ENCODE measurements at places on chromosomes 3 and 15.

- no peak for DNase-seq
Observed at GRCh38 chr3:38516669-38517068, 20.5 kb downstream of the EXOG start.

- DNase-seq, result no peak
Observed at GRCh38 chr3:114669614-114670013, 375.8 kb downstream of the TIGIT start.

- no peak for DNase-seq
Observed at GRCh38 chr3:152508705-152509104, 240.0 kb downstream of the MBNL1 start.

DNA sequence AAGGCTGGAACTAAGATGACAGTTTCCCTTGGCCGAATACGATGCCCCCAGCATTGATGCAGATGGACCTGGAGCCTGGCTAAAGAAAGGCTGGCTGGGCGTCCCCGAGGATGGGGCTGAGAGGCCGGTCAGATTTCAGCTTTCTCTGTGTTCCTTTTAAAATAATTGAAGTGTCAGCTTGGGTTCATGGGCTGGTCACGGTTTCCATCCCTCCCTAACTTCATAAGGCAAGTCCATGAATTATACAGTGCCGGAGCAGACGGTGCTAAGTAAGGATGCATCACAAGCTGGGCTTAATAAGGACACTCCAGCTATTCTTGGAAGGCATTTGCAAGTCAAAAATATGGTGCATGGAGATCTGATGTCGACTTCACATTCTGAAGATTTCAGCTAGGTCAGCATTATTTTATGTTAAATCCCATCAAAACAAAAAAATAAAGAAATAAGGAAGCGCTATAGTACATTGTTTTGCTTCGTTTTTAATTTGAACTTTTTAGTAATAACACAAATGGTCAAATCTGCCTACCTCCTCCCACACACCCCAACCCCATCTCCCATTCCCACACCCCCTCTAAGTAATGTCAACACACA, 220.8 kb downstream of the RPLP1 start:
- DNase-seq, result no peak

GRCh38 chr3:172203522-172204258, 164.3 kb downstream of the FNDC3B start:
- no peak for DNase-seq

DNA sequence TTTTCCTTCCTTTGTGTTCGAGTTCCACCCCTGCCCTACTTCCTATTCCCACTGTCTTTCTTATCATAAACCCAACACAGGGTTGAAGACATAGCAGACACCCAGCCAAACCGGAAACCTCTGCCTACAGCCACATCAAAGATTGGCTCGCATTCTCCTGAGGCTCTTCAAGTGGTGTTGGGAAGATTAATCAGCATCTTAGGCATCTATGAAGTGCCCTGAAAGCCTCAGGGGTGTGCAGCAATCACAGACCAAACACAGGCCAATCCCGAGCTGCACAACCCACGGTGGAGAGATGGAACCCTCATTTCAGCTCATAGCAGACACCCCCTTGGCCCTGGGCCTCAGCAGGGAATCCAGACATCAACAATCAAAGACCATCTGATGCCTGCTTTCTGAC, 255.9 kb downstream of the XXYLT1 start:
- no peak for DNase-seq

- no peak for DNase-seq
Observed at GRCh38 chr3:135694142-135694541, 271.4 kb upstream of the PPP2R3A start.

GRCh38 chr3:111676211-111677006, 81.3 kb upstream of the ZBED2 start:
- DNase-seq, result no peak

GRCh38 chr15:39453620-39454019, 127.3 kb upstream of the THBS1 start:
- DNase-seq, result no peak

DNA sequence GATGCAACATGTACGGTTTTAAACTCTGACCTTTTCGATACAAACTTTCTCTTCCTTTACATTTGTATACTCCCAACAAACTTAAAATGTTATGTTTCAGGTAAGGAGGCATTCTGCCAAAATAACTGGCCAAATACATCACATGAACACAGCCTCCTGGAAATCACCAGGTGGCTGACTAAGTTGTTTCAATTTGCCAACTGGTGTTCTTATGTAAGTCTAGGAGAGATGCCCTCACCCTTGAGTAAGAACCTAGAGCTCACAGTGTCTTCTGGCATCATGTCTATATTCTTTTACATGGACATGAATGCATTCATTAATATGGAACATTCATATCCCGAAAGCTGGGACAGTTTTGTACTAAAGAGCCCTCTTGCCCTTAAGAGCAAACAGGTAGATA, 341.1 kb upstream of the NR2F2 start:
- DNase-seq, result no peak

DNA sequence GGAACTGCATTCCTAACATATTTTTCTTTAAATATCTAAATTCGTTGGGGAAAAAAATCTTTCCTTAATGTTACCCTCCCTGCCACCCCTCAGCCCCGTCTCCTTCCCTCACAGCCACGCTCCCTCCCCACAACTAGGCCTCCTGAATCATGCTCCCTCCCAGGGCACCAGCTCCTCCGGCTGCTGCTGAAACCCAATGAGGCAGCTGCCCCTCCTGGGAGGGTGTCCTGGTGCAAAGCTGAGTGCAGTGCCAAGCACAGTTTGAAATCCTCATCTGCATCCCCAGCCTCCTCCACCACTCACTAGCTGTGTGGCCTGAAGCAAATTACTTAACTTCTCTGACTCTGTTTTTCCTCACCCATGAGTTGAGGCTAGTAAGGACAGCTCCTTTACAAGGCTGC, 2.7 kb upstream of the NR2E3 start:
- DNase-seq, result no peak

DNA sequence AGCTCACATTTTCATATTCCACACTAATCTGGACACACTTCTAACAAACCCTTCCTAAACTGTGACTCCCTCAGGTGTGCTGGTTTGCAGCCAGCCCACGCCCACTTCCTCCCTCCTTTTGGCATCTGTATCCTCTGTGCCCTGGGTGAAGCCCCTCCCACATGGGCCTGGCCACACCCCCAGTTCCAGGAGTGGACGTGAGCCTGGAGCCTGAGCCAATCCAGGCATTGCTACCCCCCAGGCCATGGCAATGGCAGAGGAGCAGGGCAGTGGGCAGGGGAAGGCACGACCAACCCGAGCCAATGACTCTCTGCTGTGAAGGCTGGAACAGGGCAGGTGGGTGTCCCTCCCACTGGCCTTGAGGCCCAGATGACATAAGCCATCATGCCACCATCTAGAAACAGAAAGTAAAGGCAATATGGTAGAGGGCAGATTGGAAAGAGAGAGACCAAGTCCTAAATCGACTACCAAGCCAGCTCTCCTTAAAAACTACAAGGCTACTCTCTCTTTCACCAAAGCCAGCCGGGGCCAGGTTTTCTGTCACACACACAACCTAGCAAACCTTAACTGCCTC, 18.6 kb downstream of the FAM174B start:
- no peak for DNase-seq

DNA sequence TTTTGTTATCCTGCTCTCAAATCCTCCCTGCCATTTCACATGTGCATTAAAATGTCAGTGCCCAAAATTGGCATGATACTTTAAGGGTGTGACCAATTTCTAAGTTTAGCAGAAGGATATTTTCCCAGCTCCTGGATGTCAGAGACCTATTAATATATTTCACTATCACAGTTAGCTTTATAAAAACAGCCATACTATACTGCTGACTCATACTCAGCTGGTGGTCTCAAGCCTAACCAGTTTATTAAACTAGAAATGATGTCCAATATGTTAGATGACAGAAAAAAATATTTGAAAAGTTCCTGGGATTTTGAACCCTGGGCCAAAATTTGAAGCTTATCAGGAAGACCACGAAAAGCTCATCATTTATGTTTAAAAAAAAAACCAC, 60.9 kb upstream of the ZNF280D start:
- DNase-seq, result no peak

Data from activated CD8-positive, alpha-beta memory T cell treated with anti-CD3 and anti-CD28 coated beads, Interleukin-2, amount 50 U/mL, for 4 hours (primary cell).